Lung microvascular endothelial cell (primary cell): ENCODE measurements at places on chromosomes 7 and 10. TPM values are rescaled to one million over a fixed set of nuclear protein-coding genes. Genes with fewer than 3 reads are reported as not detected.
A peak's percentile ranks its signal among the peaks of the same experiment; 100 is the strongest.

DNA sequence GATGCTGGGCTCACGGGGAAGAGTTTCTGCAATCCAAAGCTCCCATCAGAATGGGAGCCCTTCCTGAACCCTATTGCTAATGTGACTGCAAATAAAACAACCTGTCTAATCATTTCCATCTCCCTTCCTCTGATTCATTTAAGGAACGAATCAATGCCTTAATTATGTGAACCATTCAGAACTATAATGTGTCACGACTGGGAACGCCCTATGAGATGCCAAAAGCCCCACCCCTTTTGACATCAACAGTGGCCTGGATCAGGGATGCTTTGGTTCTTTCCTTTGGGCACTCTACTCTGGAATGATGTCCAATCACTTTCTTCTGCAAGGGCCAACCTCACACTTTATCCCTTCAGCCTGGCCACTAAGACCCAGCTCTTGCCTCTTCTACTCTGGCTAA lies 195.4 kb upstream of the AOAH start:
- DNase-seq, result no peak

DNA sequence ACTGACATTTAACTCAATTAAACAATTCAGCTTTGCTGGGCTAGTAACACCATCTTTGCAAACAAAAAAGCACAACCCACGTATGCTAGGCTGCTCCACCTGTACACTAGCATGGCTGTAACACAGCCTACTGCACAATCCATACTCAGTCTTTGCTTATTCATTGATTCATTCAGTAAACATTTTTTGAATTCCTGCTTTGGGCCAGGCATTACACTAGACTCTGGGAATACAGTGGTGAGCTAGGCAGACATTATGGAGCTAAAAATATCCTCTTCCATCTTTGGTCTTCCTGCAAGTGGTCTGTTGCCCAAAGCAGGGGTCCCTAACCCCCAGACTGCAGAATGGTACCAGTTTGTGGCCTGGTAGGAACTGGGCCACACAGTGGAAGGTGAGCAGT lies 9.9 kb downstream of the CNNM1 start:
- no peak for DNase-seq

DNA sequence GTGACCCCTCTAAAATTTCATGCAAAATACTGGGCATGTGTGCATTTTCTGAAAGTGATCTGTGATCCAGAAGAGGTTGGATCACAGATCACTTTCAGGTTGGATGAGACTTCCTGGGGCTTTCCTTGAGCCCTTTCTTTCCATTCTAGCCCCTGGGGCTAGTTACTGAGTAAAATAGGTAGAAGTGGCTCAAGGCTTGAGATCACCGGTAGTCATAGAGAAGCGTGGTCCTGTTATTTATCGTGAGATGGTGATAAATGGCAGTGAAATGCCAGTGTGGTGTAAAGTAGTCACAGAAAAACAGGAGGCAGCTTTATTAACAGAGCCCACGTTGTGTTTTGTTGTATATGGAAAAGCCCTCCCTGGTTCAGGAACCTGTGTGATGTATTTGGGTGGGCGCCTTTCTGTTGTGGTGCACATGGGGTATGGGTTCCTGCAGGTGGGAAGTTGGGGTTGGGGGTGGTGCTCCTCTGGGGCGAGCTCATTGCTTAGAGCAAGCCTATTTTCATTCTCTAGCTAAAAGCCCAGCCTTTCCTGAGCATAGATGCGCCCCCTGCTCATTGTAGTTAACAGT lies 34.0 kb upstream of the SH2D4B start:
- DNase-seq, result no peak

DNA sequence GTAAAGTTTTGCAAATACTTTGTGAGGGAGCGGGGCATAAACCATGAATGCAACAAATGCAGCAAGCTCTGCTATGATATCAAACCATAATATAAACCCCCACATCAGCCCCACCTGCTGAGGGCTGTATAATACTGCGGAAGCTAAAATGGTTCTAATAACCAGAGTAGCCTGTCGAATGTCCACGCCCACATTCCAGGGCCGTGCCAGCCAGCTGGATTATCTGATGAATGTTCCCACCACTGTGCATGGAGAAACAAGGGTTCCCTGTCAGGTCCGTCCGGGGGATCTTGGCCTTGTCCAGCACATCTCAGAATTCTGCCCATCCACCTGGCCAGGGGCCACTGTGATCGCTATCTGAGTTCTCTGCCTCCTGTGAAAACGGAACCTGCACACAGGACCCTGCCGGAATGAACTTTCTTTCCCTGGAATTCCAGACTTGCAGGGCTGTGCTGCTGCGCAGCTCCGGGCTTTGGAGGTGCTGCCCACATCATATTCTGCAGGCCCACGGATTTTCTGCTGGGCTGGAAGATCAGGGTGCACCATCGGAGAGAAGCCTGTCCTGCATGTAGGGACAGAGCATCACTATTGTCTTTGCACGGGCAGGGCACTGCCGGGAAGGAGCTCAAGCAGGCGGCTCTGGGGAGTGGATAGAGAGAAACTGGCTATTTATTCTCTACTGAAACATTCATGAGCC lies 77.0 kb upstream of the GNA12 start:
- no peak for DNase-seq

DNA sequence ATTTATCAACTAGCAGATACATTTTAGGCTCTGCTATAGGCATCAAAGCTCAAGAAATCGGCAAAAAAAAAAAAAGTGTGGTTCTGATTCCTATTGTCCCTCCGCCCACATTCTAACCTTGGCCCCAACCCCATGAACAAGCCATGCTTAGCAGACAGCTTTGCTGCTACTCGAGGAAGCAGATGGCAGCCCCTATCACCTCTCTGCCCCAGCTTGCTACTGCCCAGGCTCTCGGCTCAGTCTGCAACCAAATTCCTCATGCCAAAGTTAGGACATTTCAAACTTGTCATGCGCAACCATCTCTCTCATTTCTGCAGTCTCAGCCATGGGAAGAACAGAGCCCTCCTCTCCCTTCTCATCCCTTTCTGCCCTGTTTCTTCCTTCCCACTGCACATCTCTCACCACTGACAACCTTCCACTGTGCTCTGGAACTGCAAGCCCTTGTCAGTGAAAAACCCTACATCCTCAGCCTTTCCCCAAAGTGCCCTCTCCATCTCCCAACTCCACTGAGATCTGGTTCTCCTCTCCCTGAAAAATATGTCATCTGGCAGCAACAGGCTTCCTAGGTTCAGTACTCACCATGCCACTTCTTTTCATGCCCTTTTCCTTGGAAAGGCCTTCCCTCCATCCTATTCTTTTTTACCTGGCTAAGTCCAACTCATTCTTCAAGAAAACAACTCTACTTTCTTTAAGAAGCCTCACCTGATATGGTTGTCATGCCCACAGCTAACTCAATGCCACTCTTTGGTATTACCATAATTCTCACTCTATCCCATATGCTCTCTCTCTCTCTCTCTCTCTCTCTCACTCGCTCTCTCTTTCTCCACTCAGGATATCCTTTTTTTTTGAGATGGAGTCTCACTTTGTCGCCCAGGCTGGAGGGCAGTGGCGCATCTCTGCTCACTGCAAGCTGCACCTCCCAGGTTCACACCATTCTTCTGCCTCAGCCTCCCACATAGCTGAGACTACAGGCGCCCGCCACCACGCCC lies 60.1 kb upstream of the FHIP2A start:
- DNase-seq, result no peak

DNA sequence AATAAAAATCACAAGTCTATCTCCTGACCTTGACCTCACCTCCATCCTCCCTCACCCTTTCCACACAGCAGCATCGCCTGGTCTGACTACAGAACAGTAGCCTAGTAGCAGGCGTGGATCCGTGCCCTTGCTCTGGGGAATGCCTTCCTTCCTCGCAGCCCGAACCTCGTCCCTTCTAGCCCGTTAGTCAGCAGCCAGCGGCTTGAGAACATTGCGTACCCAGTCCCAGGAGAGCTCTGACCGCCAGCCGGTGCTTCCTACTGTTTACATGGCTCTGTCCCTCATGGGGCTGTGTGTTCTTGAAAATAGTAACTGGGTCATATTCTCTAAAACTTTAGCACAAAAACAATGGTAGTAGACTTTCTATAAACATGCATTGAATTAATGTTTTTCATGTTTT lies 682.7 kb upstream of the IGFBP3 start:
- DNase-seq, result peak; percentile 56

DNA sequence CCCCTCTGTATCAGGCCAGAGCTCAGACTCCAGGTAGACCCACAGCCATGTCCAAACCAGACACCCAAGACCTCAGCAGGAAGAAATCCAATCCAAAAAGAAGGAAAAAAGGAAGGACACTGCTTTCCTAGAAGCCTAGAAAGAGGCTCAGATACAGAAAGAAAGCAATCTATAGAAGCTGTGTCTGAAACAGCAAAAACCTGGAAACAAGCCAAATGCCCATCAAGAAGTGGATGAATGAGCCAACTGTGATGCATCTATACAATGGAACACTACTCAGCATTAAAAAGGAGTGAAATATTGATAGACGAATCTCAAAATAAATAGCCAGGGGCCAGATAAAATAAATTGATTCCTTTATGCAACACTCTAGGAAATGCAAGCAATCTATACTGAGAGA lies 31.6 kb downstream of the GRB10 start:
- peak; percentile 42 for DNase-seq

DNA sequence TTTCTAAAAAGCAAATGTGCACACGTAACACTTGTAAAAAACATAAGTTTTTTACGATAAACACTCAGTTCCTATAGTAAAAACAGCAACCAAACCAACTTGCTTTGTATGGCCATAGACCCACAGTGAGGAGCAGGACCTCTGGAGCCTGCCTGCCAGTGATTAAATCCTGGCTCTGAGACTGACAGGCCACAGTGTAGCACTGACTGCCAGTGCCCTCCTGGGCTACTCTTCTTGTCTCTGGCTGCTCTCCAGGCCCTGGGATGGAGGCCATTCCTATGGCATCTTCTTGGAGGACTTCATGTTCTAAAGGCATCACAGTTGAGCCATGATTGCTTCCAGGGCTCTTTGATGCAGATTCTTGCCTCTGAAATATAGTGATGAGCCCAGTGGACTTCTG lies 22.7 kb upstream of the TMEM254 start:
- no peak for DNase-seq

GRCh38 chr10:24962995-24963394 lies 10.6 kb upstream of the PRTFDC1 start:
- no peak for DNase-seq

DNA sequence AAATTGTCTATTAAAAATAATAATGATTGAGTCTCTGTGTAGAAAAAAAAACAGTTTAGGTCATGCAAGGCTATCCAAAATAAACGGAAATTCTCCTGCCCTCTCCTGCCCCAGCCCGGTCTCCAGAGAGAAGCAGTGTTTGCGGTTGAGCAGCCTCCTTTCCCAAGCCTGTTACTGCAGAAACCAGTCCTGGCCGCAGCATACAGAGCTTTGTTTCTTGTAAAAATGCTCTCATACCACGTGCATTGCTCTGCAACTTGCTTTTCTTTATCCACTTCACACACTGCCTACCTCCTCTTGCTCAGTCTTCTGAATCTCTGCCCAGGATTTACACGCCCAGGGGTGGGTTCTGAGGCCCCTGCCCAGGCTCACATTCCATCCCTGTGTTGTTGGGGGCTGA lies 34.4 kb upstream of the CUL1 start:
- no peak for DNase-seq

DNA sequence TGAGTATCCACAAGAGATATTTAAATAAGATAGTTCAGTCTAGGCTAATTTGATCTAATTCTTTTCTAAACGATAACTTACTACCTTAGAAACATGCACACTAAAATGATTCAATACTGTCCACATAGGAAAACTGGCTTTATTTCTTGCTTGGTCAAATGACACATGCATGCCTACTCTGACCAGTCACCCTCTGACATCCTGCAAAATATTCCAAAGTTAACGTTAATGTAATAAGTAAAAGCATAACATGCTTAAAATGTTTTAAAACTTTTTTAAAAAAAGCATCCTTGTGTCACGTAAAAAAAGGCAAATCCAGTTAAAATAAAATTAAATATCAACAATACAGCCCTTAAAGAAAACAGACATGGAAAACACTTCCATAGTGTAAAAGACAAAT lies 70.2 kb downstream of the UBE2H start:
- no peak for DNase-seq

DNA sequence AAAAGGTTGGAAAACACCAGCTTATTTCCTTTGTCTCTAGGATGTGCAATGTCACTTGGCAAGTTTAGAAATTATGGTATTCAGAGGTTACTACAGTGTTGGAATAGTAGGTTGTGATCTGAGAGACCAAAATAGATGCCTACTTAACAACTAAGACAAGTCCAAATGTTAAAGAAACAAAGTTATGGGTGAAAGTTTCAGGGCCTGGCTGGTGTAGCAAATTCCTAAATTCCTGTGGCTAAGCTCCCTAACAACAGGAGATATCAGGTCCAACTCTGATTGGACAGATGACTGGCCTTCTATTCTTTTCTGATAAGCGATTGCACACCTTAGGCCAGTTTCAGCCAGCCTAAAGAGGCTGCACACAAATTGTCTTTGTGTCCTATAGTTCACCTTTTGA lies 873.5 kb downstream of the REEP3 start:
- no peak for DNase-seq

DNA sequence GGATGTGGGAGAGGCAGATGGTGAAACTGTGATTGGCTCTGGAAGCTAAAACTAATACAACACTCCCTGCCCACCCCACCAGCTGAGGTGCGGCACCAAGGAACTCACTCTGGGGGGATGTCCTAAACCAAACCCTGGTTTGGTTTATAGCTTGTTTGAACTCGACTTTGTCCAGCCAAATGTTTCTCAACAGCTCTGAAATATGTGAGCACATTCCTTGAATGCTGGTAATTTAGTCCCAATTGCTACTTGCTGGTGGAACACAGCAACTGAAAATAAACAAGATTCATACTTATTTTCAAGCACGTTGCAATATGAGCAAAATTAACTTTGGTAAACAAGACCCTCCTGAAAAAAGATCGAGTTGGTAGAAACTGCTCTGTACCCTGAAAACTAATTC lies 39.7 kb upstream of the CARD11 start:
- DNase-seq, result no peak

GRCh38 chr10:14879124-14879927 lies 660 bp downstream of the SUV39H2 start:
- DNase-seq, result peak; percentile 8

- no peak for DNase-seq
Measured at GRCh38 chr10:63883861-63884260, 362.7 kb downstream of the REEP3 start.

ASZ1 gene
- not detected in 2 replicates for total RNA-seq

NUTM2B gene
- total RNA-seq, result 0.20 and 0.44 TPM in 2 replicates

CLRN3 gene
- 0.20 and 0.22 TPM in 2 replicates for total RNA-seq

EMX2 gene
- total RNA-seq, result not detected in 2 replicates

FEZF1 gene
- total RNA-seq, result not detected in 2 replicates

PON3 gene
- under 0.01 TPM in 1 of 2 replicates, not detected in the other for total RNA-seq

SPDYE5 gene
- total RNA-seq, result not detected in 2 replicates

PPA1 gene
- total RNA-seq, result 74.8 and 150 TPM in 2 replicates

EBLN1 gene
- total RNA-seq, result not detected in 2 replicates

TRIM50 gene
- not detected in 2 replicates for total RNA-seq

NPSR1 gene
- total RNA-seq, result not detected in 2 replicates

SYT15B gene
- 0.87 and 0.99 TPM in 2 replicates for total RNA-seq
